ENCODE measurements at places on chromosomes 5 and 9. TPM values are rescaled to one million over a fixed set of nuclear protein-coding genes. Genes with fewer than 3 reads are reported as not detected.

- DNase-seq: no peak
These were observed 11.0 kb downstream of the SNAPC3 start for GRCh38 chr9:15433661-15434060.

The EGR1 gene
- total RNA-seq: 102 TPM

The GALNT10 gene
- 52.6 TPM for total RNA-seq

DNA sequence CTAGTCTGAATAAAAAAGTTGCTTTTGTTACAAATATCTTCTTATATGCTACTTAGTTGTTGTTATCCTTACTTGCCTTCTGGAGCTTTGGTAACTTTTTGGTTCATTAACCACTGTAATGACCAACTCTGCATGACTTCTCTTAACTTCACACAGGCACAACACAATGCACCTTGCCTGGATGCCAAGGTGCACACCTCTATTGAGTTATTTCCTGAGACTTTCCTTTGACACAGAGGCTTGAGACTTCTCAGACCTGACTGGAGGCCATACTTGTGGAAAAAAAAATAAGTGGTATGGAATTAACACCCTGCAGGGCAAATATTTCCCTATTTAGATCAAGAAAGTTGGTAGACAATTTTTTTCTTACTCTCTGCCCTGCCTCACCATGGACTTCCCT, 1925.6 kb downstream of the EFNA5 start:
- no peak for DNase-seq

The ERCC8 gene
- 9.1 TPM for total RNA-seq

GRCh38 chr9:9783711-9784110, 829.1 kb downstream of the PTPRD start:
- DNase-seq: no peak

DNA sequence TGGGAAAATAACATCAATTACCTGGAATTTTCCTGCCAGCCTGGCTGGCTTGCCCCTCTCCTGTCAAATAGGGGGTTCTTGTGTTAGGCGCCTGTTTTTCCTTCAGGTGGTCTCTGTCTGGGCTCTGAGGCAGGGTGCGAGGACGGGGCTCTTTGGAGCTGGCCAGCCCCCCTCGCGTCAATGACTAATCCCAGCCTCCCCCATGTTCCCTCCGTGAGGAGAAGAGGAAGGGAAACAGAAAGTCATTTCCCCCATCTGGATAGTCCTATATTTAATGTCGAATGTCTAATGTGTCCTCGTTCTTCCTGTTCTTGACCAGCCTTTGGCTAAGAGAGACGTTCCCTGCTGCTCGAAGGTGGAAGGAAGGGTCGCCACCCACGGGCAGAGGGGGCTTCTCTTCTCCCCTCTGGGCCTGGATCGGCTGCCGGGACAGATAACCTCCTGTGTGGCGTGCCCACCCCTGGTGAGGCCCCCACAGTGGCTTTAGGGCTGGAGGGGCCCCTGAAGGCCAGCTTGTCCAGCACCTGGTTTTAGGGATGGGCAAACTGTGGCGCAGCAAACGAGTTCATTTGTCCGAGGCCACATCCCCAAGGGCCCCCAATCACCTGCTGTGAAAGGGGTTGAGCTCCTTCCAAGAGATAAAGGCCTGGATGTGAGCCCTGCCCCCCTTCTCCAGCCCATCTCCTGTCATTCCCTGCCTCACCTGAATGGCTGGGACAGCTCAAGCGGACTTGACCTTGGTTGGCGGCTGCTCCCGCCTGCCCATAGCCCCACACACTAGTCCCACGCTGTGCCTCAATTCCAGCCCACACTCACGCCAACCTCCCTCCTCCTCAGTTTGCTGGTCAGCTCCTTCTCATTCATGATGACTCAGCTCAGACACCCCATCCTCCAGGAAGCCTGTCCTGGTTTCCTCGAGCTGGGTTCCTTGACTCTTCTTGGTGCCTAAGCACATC, 35.9 kb upstream of the UNC5A start:
- no peak for DNase-seq

DNA sequence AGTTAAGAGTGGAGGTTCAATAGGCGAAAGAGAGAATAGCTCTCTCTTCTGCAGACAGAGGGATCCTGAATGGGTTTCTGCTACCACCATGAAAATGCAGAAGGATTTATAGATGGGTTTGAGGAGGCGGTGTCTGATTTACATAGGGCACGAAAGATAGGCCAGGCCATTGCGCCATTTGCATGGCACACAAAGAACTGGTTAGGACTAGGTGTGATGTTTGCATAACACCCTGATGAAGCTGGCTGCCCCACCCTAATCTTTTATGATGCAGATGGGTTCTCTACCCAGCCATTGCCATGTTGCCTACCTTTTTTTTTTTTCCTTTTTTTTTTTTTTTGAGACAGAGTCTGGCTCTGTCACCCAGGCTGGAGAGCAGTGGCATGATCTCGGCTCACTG, 51.4 kb upstream of the PDZD2 start:
- DNase-seq: no peak

The OR1Q1 gene
- not detected for total RNA-seq

DNA sequence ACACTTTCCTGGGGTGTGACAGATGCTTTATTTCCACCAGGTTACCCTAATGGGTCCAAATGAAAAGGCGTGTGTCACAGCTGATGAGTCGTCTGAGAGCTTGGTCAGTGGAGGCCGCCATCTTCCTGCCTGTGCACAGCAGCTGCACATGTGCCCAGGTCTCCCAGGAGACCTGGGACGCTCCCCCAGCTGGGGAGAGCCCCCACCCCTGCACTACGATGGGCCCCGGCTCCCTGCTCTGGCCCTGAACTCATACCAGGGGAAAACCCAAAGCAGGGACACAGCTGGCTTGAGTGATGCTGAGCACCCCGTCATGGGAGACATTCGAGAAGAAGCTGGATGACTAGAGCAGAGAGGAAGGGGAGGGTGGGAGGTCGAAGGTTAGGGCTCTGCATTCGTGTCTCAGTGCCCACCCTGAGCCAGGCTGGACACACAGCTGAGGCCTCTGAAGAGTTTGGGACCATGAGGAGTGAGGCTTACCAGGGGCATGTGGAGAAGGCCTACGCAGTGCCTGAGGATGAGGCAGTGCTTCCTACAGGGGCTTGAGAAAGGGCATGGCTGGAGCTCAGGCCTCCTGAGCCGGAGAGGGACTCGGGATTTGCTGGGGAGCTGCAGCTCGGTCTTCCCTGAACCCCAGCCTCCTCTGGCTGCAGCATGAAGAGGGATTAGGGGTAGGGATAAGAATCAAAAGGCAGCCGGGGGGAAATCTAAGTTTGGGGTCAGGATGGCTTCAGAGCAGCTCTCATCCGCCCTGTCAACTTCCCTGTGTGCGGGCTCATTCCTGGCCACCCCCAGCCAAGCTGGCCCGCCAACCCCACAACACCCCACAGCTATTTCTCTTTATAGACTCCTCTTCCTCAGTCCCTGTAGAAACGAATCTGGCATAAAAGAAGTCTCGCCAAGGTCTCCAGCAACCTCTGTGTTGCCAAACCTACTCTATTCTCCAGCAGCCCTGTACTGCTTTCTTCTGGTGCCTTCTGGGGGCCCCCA, 42.2 kb upstream of the RNU6ATAC start:
- no peak for DNase-seq

GRCh38 chr9:109689701-109690100, 90.3 kb upstream of the PALM2AKAP2 start:
- DNase-seq: no peak

The ENTREP1 gene
- 6.2 TPM for total RNA-seq

The SLC45A2 gene
- 0.75 TPM for total RNA-seq

DNA sequence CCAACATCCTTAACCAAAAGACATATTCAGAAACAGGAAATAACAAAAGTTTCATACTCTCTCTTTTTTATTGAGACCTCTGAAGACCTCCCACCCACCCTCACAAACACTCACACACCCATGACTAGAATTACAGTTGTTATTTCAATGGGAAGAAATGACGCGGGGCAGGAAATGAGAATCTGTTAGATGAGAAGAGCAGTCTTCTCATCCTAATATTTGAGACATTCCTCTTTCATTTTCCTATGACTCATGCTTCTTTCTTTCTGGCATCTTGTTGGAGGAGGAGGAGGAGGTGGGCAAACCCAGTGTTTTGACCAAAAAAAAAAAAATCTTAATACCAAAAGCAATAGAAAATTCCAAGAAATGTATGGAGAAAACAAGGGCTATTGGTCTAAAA, 179.5 kb upstream of the TARS1 start:
- no peak for DNase-seq

DNA sequence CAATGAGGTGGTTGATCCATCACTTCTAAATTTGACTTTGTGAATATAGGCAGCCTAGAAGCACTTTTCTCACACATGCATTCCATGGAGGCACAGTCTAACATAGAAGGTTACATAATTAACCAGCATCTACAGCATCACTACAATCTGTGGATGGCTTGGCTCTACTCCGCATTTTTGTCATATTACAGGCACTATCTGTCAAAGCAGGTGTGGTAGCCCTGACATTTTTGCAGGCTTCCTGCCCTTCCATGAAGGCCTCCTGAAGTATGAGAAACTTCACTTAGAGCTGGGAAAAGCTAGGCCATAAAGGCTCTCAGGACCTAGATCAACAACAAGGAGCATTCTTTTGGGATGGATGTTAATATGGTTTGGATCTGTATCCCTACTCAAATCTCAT, 378.0 kb downstream of the ANXA1 start:
- no peak for DNase-seq

- DNase-seq: no peak
These were observed 39.0 kb downstream of the RIGI start for GRCh38 chr9:32486839-32487562.

- DNase-seq: no peak
These were observed 41.3 kb upstream of the HSPA9 start for GRCh38 chr5:138616508-138616907.

- peak; percentile 6 for DNase-seq
These were observed 4.4 kb downstream of the SSNA1 start for GRCh38 chr9:137192859-137193258.

DNA sequence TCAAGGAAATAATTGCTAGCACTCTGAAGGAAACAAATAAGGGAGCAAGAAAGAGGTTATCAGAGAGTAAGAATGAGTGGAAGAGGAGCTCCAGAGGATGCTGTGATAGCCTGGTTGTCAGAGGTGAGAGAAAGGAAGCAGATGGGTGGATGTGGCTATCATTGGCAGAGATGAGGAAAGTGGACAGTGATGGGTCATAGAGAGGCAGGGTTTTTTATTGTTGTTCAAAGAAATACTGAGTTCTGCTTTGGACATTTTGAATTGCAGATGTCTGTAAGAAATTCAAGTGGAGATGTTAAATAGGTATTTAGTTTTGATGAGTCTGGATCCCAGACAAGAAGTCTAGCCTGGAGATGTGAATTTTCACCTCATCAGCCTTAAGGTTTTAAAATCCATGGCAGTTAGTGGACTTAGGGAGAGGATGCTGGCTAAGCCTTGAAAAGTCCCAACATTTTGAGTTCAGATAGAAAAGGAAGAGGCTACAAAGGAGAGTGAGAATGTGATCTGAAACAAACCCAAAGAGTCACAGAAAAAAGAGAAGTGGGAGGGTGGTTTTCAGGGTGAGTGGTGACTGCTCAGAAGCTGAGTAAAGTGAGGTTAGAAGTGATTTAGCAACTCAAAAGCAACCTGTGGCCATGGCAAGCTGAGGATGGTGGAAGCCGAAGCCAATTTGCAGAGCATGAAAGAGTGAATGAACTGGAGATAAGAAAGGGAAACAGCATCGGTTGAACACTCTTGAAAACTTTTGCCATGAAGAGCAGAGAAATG, 50.4 kb downstream of the PPIC start:
- no peak for DNase-seq

The GMCL2 gene
- total RNA-seq: not detected

DNA sequence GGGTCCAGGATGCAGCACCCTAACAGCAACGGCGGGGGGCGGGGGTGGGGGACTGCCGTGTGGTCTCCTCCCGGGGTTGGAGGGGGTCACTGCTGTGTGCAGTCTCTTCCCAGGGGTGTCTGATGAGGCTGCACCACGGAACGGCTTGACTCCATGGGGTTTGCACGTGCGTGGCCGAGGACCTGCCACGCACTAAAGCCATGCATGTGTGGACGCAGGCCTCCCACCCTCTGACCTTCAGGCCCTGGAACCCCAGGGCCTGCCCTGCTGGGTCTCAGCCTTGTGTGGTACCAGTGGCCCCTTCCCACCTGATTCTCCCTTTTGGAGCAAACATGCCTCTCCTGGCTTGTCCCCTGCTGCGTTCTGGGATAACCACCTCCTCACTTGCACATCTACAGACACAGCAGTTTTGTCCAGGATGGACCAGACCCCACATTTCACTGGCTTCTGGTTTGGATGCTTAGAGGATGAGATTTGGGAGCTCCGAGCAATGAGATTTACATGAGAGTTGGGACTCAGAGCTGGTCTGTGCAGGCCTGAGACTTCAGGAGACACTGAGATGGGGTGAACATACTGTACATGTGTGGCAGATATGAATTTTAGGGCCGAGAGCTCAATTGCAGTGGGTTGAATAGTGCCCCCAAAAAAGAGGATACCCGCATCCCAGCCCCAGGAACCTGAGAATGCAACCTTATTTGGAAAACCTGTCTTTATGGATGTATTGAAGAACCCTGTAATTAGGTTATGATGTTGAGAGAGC, 45.8 kb downstream of the SLC12A7 start:
- no peak for DNase-seq

GRCh38 chr5:132425009-132425937, 55.8 kb downstream of the SLC22A5 start:
- no peak for DNase-seq

GRCh38 chr5:158382473-158382872, 523.5 kb upstream of the CLINT1 start:
- DNase-seq: peak; percentile 57

GRCh38 chr9:93897075-93897970, 57.8 kb downstream of the BARX1 start:
- DNase-seq: no peak

DNA sequence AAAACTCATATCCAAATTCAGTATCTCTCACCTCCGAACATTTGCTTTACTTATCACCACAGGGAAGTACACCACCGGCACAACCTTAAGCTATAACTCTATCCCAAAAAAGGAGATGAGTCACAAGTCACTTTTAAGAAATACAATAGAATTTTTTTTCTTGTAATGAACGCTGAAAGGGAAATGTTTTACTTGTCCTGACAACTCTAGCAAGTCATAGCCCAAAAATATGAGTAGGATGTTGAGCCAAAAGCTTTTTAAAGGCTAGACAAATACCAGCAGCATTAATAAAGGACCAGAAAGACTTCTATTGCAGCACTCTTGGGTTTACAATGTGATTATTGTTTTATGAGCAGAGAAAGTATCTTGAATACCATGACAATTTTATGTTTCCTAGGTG, 147.3 kb upstream of the FST start:
- no peak for DNase-seq

The FCN1 gene
- 0.92 TPM for total RNA-seq

- DNase-seq: no peak
These were observed 349.9 kb downstream of the PIK3R1 start for GRCh38 chr5:68565427-68565826.

GRCh38 chr5:40346901-40347300, 332.8 kb upstream of the PTGER4 start:
- DNase-seq: no peak

The FREM1 gene
- total RNA-seq: 2.3 TPM

The SPINK4 gene
- 146 TPM for total RNA-seq

GRCh38 chr5:84986688-84987087, 602.0 kb upstream of the EDIL3 start:
- no peak for DNase-seq
